ENCODE measurements at places on chromosomes 12 and 14.

DNA sequence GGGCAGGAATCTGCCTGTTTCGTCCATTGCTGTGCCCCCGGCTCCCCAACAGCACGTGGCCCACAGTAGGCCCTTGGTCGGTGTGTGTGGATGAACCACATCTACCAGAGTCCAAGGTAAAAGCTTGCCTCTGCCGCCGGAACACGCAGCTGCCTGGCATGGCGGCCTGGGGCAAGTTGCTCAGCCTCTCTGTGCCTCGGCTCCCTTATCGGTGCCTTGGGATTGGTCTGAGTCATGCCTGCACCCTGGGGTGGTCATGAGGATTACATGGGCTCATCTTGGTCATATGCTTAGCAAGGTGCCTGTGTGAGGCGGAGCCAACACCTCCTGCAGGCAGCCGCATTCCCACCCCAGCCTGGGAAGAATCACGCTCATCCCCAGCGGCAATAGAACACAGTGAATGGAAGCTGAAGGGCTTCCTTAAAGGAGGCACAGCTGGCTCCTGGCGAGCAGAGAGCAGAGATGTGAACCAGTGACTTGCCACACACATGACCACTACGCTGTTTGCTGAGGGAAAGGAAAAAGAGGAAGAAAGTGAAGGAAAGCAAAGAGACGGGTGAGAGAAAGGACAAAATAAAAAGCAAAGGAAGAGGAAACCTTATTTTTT lies 5.5 kb upstream of the SCARB1 start:
- DNase-seq = no peak

GRCh38 chr12:131755305-131756113 lies 44.6 kb downstream of the SFSWAP start:
- DNase-seq = no peak

GRCh38 chr14:39267608-39268005 lies 33.9 kb downstream of the MIA2 start:
- DNase-seq = no peak

GRCh38 chr12:84069198-84069597 lies 843.4 kb downstream of the SLC6A15 start:
- DNase-seq = no peak

DNA sequence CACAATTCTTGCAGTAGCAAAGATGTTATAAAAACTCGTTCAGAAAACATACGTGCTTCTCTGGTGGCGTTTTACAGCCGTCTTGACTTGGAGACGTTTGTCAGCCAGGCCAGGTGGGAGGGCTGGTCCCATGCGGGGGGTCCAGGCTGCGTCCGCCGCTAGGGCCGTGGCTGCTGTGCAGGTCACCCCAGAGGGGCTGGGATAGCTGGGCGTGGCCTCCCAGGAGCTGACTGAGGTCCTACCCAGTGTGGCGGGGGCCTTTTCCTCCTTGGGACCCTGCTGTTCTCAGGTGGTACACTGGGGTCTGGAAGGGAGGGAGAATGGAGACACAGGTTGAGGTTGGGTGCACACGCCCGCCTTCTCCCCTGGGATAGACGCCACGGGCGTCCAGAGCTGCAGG lies 25.2 kb downstream of the MTA1 start:
- DNase-seq = no peak

DNA sequence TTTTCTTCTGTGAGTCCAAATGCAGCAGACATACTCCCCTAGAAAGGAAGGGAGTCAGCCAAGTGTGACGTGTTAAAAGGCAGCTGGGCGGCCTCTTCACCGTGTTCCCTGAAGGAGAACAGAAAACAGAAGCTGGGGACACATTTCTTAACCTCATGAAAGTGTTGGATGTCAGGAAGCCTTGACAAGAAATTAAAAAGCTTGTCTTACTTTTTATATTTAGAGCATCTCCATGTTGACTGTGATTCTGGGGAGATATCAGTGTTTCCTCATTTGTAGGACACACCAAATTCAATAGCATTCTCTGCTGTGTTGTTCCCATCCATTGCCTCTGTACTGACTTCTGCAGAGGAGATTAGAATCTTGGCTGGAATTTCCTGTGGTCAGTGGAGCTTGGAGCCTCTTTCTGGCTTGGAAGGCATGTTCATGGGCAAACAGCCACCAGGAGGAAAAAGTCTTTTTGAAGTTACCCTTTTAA lies 93.7 kb downstream of the RMST start:
- no peak for DNase-seq

GRCh38 chr12:67356380-67356774 lies 87.2 kb downstream of the CAND1 start:
- DNase-seq = no peak

DNA sequence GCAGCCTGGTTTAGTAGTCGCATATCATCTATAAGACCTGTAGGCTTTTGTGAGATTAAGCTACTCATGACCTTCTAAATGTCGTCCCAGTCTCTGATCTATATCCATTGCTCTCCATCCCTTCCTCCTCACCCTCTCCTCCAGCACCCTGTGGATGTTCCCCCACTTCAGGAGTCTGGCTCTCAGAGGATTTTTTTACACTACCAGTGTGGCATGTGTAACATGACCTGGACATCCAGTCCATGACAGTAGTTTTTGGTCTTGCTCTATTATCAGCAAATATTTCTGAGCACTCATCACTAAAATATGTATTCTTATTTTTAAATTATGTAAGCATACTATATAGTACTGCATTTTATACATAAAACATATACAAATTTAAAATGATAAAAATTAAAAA lies 142.1 kb downstream of the DYRK2 start:
- no peak for DNase-seq

- peak; percentile 75 for DNase-seq
Observed at GRCh38 chr12:12010277-12011039, 60.3 kb upstream of the BCL2L14 start.

DNA sequence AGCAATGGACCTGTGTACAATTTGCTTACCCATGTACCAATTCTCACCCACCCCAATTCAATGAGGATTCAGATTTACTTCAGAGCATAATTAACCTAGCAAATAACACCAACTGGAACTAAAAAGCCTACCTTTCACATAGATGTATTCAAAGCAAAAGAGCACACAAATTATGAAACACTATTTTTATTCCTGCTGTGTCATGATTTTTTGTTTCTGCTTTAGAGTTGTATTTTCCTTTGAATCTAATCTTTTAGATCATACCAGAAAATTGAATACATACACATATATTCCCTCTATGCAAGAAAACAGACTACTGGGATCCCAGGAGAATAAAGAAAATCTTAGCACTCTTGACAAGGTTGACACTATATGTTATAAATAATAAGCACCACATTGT lies 5.9 kb downstream of the KICS2 start:
- DNase-seq = no peak

DNA sequence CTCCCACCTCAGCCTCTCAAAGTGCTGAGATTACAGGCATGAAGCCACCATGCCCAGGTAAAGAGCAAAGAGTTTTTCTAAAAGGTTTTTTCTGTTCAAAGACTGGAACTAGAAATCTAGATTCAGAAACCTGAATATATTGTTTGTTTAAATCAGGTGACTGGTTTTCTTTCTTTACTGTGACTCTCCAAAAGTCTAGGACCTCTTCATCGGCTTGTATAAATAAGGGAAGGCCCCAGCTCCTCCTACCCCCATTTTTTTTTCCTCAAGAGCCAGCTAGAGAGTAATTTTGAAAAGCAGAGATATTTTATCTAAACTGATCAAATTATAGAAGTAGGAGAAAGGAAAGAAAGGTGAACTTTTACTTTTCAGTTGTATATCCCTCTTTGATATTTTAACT lies 48.0 kb downstream of the TMEM116 start:
- DNase-seq = no peak

GRCh38 chr12:50637870-50638481 lies 125.9 kb upstream of the ATF1 start:
- DNase-seq = no peak

- DNase-seq = no peak
Observed at GRCh38 chr12:19647806-19648556, 208.7 kb downstream of the AEBP2 start.

All from stimulated activated naive CD4-positive, alpha-beta T cell treated with Interleukin-2 at 50 U/mL for 16 hours (primary cell).